ENCODE measurements at places on chromosomes 4 and X.

DNA sequence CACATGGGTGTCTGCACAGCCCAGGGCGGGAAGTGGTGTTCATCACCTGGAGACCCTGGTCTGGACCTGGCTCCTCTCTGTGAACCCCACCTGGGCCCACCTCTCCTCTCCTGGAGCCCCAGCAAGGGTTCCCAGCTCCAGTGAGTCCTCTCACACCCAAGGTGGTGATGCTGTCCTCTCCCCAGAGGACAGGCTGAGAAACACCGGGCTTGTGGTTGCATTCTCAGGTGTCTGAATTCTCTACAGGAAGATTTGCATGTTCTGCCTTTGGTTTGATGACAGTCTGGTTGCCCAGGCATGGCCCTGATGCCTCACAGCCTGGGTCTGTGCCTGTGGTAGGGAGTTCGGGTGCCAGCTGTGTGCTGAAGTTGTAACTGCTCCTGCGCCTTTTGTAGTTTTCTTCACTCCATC, 3.8 kb downstream of the MAEA start:
- DNase-seq, result no peak

- DNase-seq, result no peak
Observed at GRCh38 chr4:123104310-123105025, 182.1 kb upstream of the NUDT6 start.

- no peak for DNase-seq
Observed at GRCh38 chr4:31678356-31678755, 958.2 kb downstream of the PCDH7 start.

- no peak for DNase-seq
Observed at GRCh38 chrX:23662187-23662586, 5.1 kb upstream of the PRDX4 start.

- DNase-seq, result no peak
Observed at GRCh38 chrX:84729809-84730208, 227.6 kb upstream of the HDX start.

DNA sequence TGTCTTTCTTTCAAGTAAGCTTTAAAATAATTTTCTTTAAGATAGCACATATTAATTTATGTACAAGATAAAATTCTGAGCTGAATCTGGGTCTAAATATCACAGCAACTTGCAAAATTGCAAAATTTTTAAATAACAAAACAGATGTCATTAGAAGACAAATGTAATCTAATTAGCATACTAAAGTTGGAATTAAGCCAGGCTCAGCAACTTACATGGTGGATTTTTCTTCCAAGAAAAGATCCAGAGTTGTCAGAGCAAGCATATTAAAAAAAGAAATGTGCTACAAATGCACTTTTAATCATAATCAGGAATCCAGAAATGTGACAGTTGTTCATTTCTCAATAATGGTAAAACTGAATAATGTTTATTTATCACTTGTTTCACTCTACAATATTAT, 906.9 kb upstream of the INTU start:
- DNase-seq, result no peak

DNA sequence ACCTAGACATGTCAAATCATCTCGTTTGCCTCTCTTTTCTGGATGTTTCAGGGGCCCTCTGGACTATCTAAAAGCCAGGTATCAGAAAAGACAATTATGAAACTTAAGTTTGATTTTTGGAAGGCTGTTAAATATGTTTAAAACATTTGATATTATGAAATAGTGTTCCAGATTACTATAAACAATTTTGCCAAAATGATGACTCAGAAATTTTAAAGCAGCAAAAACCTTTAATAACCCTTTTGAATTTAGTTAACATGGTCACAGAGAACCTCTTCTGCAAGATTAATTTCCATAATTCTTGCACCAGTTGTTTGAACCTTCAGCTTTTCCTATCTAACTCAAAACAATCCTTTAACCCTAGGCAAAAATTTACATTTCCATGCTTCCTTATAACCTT, 18.8 kb upstream of the FAM47E start:
- DNase-seq, result no peak

- no peak for DNase-seq
Observed at GRCh38 chrX:99572711-99573110, 837.4 kb downstream of the PCDH19 start.

DNA sequence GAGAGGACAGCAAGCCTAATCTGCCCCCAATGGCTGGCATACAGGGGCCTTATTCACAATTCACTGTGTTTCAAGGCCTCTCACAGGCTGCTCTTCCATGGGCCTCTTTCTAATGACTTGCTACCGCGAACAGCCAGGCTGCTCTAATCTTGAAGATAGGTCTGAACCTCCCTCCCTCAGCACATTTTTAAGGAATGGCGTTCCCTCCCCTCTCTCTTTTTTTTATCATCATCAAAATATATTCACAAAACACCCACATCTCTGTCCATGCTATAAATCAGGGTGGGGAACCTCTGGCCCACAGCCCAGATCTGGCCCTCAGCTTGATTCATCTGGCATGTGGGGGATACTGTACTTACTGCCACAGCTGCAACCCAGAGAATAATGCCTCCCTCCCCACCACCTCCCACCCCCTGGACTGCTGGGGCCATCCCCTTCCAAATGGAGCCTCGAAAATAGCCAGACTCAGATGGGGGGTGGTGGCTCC, 76.2 kb upstream of the PLAC1 start:
- no peak for DNase-seq

DNA sequence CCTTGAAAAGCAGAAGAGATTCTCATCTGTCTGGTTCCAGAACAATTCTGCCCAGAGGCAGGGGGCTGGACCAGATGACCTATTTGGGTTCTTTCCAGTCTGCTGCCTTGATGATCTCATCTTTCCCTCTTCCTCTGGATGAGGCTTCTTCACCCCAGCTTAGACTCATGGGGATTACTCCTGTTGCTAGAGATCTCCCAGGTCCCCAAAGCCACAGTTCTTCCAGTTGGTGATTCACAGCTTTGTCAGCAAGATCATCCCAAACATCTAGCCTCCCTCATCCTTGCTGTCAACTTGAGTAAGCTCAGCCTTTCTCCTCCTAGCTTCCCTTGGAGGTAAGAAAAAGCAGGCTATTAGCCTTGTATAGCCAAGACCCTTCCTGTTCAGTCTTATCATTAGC, 64.2 kb upstream of the PJA1 start:
- no peak for DNase-seq

GRCh38 chr4:105845559-105845958, 49.7 kb upstream of the NPNT start:
- no peak for DNase-seq

DNA sequence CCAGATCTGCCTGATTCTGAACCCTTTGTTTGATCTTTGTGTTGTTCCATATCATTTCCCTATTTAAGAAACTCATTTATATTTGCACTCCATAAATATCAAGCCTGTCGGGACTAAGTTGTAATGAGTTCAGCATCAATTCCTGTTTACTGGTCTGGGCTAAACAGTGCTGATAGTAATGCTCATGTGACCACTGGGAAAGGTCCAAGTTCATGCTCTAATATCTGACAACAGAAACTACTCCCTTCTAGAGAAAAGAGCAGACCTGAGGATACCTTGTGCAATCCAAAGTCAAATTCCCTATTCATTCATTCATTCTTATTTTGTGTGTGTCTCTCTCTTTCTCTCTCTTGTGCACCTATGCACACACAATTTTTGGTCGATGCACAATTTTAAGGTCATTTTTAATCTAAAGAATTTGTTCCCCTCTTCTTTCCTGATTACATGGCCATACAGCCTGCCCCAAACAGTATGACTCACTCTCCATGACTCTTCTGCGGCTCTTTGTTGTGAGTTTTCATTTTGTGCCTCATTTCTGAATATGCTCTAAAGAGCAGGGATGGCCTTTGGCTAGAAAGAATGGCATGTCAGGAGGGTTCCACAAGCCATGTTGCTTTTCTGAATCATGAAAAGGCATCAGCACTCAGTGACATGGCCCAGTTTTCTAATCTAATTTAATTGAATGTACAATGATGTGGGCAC, 664.3 kb downstream of the RPA4 start:
- no peak for DNase-seq

DNA sequence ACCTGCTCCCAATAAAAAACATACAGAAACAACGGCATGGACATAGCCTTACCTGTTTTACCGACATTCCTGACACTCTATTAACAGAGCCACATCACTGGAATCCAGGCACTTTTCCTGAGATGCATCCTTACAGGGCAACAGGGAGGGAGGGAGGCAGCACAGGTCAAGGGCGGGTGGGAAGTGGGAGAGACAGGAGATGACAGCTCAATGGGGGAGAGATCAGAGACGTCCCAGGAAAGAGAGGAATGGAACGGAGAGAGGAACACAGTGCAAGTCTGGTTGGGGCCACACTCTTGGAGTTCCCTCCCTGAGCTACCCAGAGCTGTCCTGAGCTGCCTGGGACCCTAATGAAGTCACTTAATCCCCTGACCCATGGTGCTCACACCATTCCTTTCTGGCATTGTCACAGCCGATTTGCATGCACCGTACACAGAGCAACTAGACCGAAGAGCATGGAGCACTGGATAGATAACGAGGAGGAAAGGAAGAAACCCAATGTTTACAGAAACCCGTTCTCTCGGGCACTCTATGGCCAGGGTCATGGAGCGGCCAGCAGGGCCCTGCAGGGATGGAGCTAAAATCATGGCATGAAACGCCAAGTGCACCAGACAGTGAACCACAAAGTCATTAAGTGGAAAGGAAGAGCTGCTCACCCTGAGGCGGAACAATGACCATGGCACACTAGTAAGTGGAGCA, 93.1 kb downstream of the NSUN7 start:
- DNase-seq, result no peak

- DNase-seq, result no peak
Observed at GRCh38 chr4:147566762-147567161, 50.4 kb upstream of the TMEM184C start.

GRCh38 chr4:152103181-152103901, 342.5 kb upstream of the GATB start:
- no peak for DNase-seq

GRCh38 chr4:164892018-164892417, 15.0 kb downstream of the APELA start:
- DNase-seq, result no peak

- DNase-seq, result no peak
Observed at GRCh38 chr4:99321241-99322191, at the start of gene ADH1B. ADH1B (minus strand) TSS chr4:99321401; CDS start chr4:99321331, 70 bp downstream.

- no peak for DNase-seq
Observed at GRCh38 chr4:75289914-75290582, 224.2 kb downstream of the RCHY1 start.

- DNase-seq, result no peak
Observed at GRCh38 chrX:39309721-39310152, 508.5 kb downstream of the MID1IP1 start.

- DNase-seq, result no peak
Observed at GRCh38 chr4:22434895-22435294, 81.0 kb downstream of the ADGRA3 start.

DNA sequence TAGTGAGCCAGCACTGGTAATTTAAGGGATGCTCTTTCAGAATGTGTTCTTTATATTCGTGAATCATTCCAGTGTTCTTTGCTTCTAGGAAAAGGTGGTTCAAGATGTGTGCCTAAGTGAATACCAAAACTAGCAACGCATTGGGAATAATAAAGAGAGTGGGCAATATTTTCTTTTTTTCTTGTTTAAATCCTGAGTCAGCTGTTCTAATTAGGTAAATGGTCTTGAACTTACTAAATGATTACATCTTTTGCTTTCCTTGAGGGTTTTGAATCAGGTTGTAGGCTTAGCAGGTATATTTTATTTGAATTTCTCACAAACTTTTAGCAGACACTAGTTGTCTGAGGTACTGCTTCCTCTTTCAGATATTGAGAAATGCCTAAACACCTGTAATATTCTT, 29.5 kb downstream of the ENPEP start:
- DNase-seq, result no peak

DNA sequence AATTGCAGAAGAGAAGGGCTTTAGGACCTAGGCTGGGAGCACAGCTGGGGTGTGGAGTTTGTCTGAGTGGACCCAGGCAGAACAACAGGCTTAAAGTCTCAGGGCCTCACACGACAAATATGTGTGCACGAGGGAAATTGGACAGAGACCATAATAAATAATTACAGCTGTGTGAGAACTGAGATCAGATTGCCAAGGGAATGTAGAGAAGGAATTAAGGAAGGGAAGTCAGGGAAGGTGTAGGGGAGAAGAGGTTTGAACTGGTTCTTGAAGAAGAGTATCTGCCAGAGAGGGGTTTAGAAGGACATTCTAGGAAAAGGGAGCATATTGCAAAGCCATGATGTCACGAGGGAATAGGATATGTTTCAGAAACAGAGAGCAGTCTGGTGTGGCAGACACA, 120.7 kb upstream of the TSPAN5 start:
- DNase-seq, result no peak

- no peak for DNase-seq
Observed at GRCh38 chr4:6196324-6196723, 4.0 kb downstream of the JAKMIP1 start.

DNA sequence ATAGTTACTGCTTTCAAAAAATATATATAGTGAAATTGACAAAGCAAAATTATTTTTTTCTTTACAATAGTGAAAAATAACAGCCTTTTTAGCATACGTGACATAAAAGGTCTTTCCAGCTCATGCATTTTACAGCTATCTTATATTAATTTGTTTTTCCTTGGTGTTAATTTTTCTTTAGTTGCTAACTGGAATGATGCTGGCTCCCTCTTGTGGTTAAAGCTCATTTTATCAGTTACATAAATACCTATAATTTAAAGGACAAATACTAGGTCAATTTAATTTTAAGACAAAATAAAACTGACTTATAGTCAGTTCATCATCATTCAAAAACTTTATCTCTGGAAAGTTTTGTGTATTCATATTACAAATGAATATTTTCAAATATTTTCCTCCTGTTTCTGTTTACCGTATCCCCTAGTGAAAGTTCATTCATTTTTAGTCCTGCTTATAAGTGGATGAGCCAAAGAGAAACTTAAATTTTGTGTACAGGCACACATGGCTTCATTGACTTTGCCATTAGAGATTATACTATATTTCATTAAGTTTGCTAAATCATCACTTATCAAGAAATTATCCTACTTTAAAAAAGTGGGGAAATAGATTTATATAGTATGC, 9.9 kb upstream of the ANAPC4 start:
- DNase-seq, result no peak

GRCh38 chr4:106809076-106809475, 227.0 kb downstream of the DKK2 start:
- no peak for DNase-seq

GRCh38 chrX:151973851-151974335, 583 bp downstream of the GABRE start:
- no peak for DNase-seq
